CD4-positive, alpha-beta T cell (primary cell): ENCODE measurements at places on chromosomes 5 and 9. TPM values are rescaled to one million over a fixed set of nuclear protein-coding genes. Genes with fewer than 3 reads are reported as not detected.

Gene SMAD5
- 10.1 TPM for total RNA-seq

Gene PTPRD
- not detected for total RNA-seq

Gene PRRC2B
- 256 TPM for total RNA-seq

Gene CARD6
- 0.16 TPM for total RNA-seq

Gene RASGEF1C
- not detected for total RNA-seq

Gene PCDHGA10
- total RNA-seq = 0.08 TPM

Gene INSL6
- not detected for total RNA-seq

Gene PAEP
- total RNA-seq = not detected

Gene SPINK4
- not detected for total RNA-seq

Gene ACTBL2
- total RNA-seq = not detected

Gene IFNA10
- not detected for total RNA-seq

Gene PNPLA7
- total RNA-seq = 7.8 TPM

Gene FGD3
- total RNA-seq = 95.7 TPM

Gene OR2S2
- not detected for total RNA-seq

Gene GRIA1
- total RNA-seq = not detected

Gene MPDZ
- not detected for total RNA-seq

Gene AFF4
- total RNA-seq = 97.9 TPM

Gene ARSK
- 2.7 TPM for total RNA-seq

Gene SLC6A7
- total RNA-seq = not detected

Gene PTCD2
- 3.3 TPM for total RNA-seq

Gene RFK
- 7.4 TPM for total RNA-seq

Gene ASS1
- total RNA-seq = not detected

Gene CCDC180
- 7.1 TPM for total RNA-seq

Gene SEMA6A
- total RNA-seq = not detected

Gene SMIM32
- not detected for total RNA-seq

Gene LRRC19
- total RNA-seq = not detected

Gene HMCN2
- total RNA-seq = not detected

Gene SLC6A3
- 0.08 TPM for total RNA-seq

Gene UBTD2
- total RNA-seq = 0.66 TPM

Gene TYRP1
- total RNA-seq = not detected

Gene LCN10
- not detected for total RNA-seq

Gene IRGM
- total RNA-seq = 4.0 TPM

Gene SLC27A4
- total RNA-seq = 3.1 TPM

Gene SYNPO
- 0.14 TPM for total RNA-seq

Gene LCN2
- not detected for total RNA-seq

Gene LPAR1
- not detected for total RNA-seq

Gene WWC1
- 1.0 TPM for total RNA-seq

Gene ANXA2R
- total RNA-seq = 48.9 TPM

Gene CYSTM1
- 7.2 TPM for total RNA-seq

Gene ZNF366
- total RNA-seq = 0.06 TPM

Gene SPATA31C1
- total RNA-seq = not detected

Gene GHR
- not detected for total RNA-seq

Gene CAPSL
- total RNA-seq = not detected

Gene CBY3
- total RNA-seq = 0.36 TPM

Gene TAF1L
- total RNA-seq = 0.06 TPM

Gene ADAMTS12
- total RNA-seq = 0.06 TPM

Gene PCDHGB6
- total RNA-seq = 0.06 TPM

Gene FGF1
- total RNA-seq = not detected

Gene EIF4E1B
- total RNA-seq = not detected

Gene BTNL9
- not detected for total RNA-seq

Gene NUTM2F
- not detected for total RNA-seq

Gene STKLD1
- 0.59 TPM for total RNA-seq

Gene PCA3
- not detected for total RNA-seq

Gene SHISAL2B
- total RNA-seq = not detected

Gene KIF12
- total RNA-seq = not detected

Gene C9
- total RNA-seq = not detected

Gene IFNA13
- not detected for total RNA-seq

Gene CARTPT
- not detected for total RNA-seq

Gene SLC46A2
- total RNA-seq = not detected
